NCI-H2029 treated with DMSO at 0.1 percent for 48 hours (cell line): ENCODE measurements at places on chromosomes 4 and X.

- no peak for DNase-seq
These were observed 482.4 kb downstream of the SPRY1 start for GRCh38 chr4:123878976-123879375.

DNA sequence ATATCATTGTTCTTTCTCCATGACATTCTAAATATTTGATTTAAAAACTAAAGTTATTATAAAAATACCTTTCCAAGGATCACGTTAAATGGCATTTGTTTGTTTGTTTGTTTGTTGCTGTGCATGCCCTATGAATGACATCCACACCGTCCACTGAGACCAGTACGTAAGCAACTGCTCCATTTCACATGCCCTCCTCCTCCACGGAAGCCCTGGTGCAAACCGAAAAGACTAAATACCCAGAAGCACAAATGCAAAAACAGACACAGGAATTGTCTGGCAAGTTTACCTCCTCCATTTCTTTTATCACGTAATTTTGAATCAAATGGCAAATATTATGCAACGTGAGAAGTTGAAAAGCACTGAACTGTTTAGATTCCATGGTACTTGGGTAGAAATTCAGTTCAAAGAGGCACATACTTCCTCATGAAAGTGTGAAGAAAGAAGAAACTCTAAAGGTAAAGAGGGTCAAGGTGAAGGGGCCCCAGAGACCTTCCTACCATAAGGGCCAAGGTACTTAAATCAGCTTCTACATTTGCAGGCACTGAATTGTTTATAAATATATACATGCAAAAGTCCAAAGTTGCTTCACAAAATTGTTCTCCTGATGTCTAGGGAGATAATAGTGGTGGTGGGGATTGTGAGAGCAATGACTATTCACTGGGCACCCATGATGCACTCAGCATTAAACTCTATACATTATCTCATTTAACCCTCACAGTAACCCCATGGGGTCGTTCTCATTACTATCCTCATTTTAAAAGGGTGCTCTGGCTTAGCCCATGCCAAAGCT lies 23.4 kb downstream of the IRF2 start:
- no peak for DNase-seq

DNA sequence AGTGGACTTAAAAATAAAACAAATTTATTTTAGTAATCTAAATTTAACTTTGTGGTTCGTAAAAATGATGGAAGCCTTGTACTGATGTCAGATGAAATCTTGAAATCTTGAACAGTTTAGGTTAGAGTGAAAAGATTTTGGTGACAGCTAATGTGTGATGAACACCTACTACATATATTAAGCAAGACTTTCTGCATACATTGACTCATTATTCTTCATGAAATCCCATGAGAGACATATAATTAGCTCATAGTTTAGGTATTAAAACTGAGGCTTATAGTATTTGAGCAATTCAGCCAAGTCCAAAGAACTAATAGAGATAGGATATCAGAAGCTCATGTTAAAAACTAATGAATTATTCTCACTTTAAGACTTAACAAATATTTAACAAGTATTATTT lies 66.9 kb upstream of the PCDH7 start:
- no peak for DNase-seq

DNA sequence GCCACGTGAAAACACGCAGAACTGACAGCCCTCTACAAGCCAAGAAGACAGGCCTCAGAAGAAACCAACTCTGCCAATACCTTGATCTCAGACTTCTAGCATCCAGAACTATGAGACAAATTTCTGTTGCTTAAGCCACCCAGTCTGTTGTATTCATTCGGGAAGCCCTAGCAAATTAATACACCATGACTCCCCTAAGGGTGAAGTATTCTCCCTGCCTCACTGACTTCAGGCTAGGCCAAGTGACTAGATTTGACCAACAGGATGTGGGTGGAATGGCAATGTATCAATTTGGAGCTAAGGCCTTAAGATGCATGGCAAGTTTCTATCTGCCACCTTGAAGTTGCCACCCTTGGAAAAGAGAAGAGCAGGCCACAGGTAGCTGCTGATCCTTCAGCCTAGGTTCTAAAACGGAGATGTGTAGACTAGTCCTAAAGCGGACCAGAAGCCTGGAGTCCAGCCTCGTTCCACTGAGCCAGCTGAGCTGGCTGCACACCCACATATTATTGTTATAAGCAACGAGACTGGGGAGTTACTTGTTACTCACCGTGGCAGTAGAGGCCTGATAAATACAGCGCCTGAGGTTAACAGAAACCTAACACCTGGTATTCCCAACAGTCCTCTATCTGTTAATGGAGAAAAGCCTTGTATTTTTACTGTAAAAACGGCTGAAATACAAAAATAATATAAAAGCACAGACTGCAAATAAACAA lies 16.4 kb downstream of the SCARB2 start:
- no peak for DNase-seq

DNA sequence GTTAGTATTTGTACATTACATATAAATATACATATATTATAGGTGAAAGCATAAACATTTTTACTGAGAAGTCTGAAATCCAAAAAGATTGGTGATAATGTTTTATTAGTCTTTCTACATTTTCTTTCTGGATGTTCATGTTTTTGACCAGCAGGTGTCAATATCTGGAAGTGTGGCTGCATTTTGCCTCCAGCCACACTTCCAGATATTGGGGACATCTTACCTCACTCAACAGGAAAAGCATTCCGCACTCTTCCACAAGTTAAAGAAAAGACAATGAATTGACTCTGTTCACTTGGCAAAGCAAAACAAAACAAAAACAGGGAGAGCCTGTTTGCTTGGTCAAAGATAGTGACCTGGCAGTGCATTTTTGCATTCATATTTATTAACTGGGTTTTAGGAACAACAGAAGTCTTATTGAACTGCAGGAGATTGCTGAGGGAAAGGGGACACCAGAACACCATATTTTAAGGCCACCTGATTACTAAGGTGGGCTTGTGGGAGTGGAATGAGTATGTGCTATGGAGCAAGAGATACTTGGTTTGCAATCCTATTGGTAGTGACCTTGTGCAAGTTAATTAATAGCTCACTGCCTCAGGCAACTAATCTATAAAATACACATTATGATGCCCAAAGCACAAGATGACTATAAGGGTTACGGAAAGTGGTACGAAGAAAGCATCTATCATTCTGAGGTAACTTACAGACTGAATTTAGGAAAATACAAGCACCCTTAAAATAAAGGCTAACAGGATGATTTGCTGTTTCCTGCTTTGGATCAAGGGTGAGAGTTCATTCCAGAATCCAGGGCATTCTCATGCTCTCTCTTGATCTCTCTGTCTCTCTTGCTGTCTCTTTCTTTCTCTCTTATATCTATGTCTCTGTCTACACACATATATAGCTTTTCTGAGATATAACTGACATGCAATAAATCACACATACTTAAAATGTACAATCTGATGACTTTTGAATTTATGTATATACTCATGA lies 389.9 kb upstream of the EMCN start:
- no peak for DNase-seq

- DNase-seq = no peak
These were observed 178.7 kb downstream of the RASL11B start for GRCh38 chr4:53040851-53041250.

GRCh38 chr4:85398276-85398675 lies 76.7 kb upstream of the ARHGAP24 start:
- no peak for DNase-seq

DNA sequence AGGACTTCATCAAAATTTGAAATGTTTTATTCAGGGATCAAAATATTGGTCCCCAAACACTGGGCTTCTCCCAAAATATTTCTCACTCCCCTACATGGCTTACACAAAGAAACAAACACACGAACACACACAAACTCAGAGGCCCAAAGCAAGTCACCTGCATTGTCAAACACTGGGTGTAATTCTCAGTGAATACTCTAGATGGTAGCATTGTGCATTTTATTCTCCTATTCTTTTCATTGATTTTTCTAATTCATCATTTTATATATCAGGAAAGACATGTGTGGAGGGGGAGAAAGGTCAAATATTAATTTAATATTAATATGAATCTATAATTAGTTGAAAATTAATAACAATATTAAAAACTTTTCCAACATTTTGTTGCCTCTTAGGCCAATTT lies 72.3 kb upstream of the TNMD start:
- DNase-seq = peak; percentile 3

- DNase-seq = no peak
These were observed at the start of gene PAGE2 for GRCh38 chrX:55088795-55089489. PAGE2 (plus strand) TSS chrX:55089018; CDS start chrX:55090021, 1,003 bp downstream.

- DNase-seq = no peak
These were observed 192.2 kb upstream of the LEF1 start for GRCh38 chr4:108360754-108361445.

DNA sequence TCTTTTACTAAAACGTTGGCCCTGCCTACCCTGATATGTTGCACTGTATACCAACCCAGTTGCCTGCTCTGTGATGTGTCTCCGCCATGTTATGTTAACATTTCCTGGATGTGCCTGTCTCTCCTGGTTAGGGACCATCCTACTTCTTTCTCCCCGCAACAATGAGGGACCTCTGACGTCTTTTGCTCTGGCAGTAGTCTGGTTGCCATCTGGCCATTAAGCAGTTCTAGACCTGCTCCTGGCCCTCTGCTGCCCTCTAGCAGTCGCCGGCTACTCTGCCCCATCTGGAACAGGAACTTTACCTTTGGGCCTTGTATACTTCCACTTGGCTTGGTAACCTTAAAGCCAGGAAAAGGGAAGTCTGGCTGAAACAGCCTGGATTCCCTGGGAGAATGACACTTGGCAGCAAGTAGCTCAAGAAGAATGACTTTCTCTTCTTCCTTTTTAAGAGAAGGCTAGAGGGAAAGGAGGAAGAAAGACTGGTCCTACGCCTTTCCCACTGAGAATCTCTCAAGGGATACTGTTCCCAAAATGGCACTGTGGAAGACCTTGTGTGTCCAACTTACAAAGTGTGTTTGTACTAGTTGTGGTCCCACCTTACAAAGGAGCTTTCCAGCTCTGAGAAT lies 63.5 kb downstream of the GPC3 start:
- DNase-seq = peak; percentile 41
